ENCODE measurements at places on chromosomes 7 and 10.

DNA sequence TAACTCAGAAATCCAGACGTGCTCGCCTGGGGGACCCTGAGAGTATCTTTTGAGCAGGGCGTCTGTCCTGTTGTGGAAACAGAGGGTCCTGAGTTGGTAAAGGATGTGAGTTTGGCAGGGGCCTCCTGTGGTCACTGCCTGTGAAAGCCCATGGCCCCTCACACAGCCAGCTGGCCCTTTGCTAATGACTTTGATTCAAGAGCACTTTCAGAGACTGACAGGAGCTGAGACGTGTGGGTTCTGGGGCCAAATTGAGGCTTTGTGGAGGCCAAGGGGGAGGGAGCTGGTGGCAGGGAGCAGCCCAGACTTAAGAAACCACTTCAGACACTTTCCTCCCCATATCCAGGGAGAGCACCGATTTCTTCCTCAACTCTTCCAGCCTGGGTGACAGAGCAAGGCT lies 459.4 kb upstream of the FOXK1 start:
- no peak for DNase-seq

GRCh38 chr10:22386503-22386902 lies 41.2 kb downstream of the SPAG6 start:
- DNase-seq: no peak

GRCh38 chr10:131109726-131110125 lies 201.8 kb downstream of the TCERG1L start:
- no peak for DNase-seq

DNA sequence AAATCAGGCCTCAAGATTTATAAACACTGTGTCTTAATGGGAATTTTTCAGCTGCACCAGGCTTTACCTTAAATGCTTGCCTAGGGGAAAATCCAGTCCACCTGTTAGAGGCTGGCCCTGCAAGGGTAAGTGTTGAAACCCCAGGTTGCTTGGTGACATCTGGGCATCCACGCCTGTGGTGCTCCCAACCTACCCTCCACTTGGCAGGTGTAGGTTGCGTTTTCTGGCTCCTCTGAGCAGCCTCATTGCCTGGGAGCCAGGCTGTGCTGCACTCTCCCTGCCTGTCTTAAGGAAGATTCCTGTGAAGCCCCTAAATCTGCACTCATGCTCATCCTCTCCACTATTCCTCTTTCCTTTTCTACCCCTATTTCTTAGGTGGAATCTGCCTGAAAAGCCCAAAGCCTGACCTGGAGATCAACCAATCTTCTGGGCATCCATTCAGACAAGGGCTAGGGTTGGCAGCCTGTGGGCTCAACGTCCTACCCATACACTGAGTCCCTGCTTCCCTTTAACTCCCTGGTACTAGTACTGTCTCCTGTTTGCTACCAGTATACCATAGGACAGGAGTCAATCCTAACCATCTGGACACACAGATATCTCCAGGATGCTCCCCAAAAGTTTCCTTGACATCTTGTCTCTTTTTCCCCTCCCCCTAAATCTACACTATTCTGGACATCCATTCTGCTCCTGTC lies 150.4 kb downstream of the PDE1C start:
- DNase-seq: no peak

- DNase-seq: peak; percentile 75
These were observed 35.8 kb downstream of the LAMB4 start for GRCh38 chr7:108094346-108094745.

- no peak for DNase-seq
These were observed 67.8 kb upstream of the ATP6V0A4 start for GRCh38 chr7:138865843-138866242.

GRCh38 chr7:17559388-17559787 lies 260.9 kb downstream of the AHR start:
- no peak for DNase-seq

GRCh38 chr10:17645621-17646345 lies 1.8 kb downstream of the STAM start:
- DNase-seq: no peak

DNA sequence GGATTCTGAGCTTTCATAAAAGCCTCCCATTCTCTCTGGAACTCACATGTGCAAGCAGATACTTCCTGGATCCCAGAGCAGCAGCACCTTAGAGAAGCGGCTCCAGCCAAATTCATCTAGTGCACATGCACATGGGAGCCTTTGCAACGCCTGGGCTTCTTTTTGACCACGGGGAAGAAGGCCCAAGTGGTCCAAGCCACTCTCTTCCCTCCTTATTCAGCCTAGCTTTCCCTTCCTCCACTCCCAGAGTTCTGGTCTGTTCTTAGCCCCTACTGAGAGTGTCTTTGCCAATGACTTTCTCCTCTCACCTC lies 118.7 kb downstream of the ZNF365 start:
- DNase-seq: no peak

- peak; percentile 1 for DNase-seq
These were observed 55.7 kb downstream of the TPK1 start for GRCh38 chr7:144780071-144780608.

- DNase-seq: no peak
These were observed 5.3 kb upstream of the DGKI start for GRCh38 chr7:137852108-137852507.

- DNase-seq: no peak
These were observed 22.5 kb upstream of the UBE2H start for GRCh38 chr7:129975309-129975708.

DNA sequence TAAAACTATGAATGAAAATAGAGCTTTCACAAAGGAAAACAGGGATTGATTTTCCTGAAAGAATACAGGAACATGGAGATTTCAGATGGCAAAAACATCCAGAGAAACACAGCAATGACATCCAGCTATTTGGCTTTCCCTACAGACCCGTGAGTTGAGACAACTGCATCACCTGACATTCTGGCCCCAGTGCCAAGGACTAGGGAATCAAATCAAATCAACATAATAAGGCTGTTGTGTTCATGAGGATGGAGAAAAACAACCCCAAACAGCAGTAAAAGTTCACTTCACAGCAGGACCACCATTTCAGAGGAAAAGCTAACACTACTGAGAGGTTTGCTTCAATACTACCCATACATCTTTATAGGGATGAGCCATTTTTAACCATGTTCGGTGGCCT lies 25.5 kb downstream of the ETV1 start:
- DNase-seq: no peak

GRCh38 chr7:40761762-40762560 lies 627.2 kb downstream of the SUGCT start:
- no peak for DNase-seq

GRCh38 chr10:59814878-59815277 lies 61.6 kb upstream of the MRLN start:
- DNase-seq: no peak

GRCh38 chr10:132973903-132974241 lies 31.5 kb upstream of the CFAP46 start:
- no peak for DNase-seq

DNA sequence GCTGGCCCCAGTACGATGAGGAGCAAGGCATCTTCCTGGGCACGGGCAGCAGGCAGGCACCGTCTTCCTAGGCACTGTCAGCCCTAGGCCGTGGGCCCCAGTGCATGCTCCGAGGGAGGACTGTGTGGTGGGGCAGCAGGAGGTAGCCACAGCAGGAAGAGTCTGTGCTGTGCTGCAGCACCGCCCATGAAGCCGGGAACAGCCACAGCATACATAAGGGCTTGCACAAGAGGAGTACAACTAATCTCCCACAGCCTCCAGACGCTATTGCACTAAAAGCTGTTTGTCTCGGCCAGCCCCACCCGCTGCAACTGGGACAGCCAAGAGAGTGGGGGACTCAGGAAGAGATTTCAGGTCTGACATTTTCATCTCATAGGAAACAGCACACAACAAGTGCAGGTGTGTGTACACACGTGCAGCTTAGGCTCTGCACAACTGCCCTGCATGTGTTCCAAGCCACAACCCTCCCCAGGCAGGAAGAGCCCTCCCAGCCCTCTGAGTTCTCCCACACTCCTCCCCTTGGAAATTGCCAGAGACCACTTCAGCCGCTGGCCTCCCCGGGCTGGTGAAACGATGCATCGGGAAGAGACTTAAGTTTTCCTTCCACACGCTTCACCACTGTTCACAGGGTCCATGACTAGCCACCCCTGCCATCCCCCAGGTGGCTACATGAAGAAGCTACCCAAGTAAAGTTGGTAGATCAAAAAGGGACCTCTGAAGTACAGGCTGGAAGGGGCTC lies 88.1 kb upstream of the DDC start:
- peak; percentile 86 for DNase-seq

DNA sequence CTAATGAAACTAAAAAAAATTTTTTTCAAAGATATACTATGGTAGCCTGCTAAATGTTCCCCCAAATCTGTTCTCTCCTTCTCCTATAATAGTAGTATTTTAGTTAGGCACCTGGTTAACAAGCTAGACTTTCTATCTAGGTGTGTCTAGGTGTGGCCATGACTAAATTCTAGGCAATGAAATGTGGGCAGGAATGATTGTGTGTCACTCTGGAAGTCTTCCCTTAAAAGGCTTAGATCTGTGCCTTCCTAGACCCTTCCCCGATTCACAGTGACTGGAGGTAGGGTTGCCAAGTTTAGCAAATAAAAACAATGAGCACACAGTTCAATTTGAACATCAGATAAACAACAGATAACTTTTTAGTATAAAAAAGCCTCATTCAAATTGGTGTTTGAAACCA lies 8.3 kb upstream of the ARHGAP21 start:
- no peak for DNase-seq

DNA sequence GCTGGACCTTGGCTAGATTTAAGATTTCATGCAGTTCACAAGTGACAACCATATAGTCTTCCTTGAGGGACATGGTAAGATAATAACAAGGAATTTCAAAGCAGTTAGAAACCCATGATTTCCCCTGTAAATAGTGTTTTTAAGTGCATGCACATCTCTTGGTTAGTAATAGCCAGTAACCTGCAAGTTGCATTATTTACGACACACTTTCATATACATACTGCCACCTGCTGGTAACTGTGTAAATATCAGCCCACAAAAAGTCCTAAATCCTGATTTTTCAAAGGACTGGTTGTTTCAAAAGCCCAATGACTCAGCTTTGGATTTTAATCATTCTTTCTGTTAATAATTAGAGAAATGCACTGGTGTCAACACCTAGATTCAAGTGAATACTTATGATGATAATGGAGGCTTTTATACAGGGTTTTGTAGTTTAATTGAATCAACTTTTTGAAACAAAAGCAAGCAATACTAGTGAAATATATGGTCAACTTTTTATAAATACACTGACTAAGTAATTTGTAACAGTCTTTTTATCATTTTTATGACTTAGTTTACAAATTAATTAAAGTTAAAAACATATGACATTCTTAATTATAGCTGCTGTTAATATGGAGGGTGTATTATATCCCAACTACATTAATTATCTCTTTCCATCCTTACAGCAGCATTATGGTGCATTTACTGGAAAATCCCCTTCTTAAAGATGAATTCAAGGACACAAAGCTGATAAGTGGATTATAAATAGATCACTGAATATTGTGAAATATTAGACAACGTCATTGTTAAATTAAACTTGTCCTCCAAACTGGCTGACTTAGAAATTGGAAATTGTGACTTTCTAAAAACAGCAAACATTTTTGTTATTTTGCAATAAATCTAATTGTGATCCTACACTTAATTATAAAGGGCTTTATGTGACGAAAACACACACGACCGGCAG lies 367.7 kb upstream of the SEMA3D start:
- peak; percentile 32 for DNase-seq

GRCh38 chr7:38681882-38682281 lies 50.7 kb upstream of the AMPH start:
- DNase-seq: no peak

GRCh38 chr7:73779517-73779916 lies 9.4 kb upstream of the CLDN3 start:
- no peak for DNase-seq

GRCh38 chr7:22286436-22286835 lies 70.5 kb downstream of the RAPGEF5 start:
- DNase-seq: no peak

DNA sequence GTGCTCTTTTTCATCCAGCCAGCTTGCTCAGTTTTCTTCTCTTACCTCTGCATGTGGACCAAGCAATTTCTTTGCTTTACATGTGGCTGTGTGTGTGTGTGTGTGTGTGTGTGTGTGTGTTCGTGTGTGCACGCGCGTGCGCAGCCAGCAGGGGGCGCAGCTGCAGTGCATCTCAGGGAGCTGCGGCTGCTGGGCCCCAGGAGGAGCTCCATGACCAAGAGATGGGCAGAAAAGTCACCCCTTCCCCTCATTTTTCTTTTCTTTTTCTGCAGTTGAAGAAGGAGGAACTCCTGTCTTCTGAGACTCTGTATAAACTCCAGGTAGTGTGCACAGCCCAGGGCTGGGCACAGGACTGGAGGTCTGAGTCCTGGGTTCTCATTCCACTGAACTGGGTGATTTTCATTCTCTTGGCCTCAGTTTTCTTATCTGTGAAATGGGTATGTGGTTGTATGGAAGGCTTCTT lies 41.8 kb downstream of the BLNK start:
- peak; percentile 18 for DNase-seq

GRCh38 chr10:69885379-69886013 lies 83.8 kb downstream of the COL13A1 start:
- DNase-seq: no peak

DNA sequence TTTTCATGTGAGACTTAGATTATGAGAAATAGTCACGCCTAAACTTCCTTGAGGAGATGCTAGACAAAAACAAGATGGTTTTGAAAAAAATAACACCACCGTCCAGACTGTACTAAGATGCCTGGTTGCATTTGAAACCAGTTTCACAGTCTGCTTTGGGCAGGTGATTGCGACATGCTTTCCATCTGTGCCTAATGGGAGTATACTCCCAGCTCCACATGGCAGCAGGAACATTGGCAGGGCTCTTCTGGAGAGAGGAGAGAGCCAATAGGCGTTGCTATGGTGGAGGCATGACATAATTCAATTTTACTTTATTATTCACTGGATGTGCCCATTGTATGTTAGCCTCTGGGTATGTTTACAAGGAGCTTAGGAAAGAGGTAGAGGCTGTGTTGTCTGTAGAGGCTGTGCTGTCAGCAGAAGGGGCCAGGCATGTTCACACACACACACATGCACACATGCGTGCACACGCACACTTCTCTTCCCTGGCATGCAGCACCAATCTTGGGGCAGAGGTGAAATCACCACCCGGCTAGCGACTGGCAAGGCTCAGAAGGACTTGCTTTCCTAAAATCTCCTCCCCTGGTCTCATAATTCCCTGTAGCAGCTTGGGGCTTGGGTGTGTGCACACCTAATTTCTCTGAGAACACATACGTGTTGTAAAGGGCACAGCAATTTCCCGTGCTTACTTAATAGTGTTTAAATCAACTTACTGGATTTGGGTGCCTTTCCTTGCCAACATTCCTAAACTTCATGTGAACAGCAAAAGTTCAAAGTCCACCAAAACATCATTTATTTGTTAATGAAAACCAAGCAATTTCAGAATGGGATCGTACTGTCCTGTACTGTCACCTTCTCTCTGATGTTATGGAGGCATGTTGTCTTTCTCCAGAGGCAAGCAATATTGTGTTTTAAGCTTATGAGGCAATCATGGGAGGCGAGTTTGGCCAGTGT lies 162.1 kb downstream of the TCF7L2 start:
- DNase-seq: no peak

Data from skeletal muscle cell (primary cell).